Gastroesophageal sphincter (tissue), 4 donors: ENCODE measurements at places on chromosomes 12 and 14. TPM values are rescaled to one million over a fixed set of nuclear protein-coding genes. Genes with fewer than 3 reads are reported as not detected.

GRCh38 chr14:51806026-51807023 lies 54.1 kb upstream of the GNG2 start:
- no peak for ATAC-seq

The DNM1L gene
- total RNA-seq, result 66.9 TPM

GRCh38 chr14:29220566-29220965 lies 454.0 kb downstream of the FOXG1 start:
- ATAC-seq, result no peak

GRCh38 chr12:54030889-54031471 lies 1.9 kb upstream of the HOXC5 start:
- no peak for ATAC-seq

The CMKLR1 gene
- total RNA-seq, result 12.3 TPM

The SLC38A4 gene
- total RNA-seq, result not detected

DNA sequence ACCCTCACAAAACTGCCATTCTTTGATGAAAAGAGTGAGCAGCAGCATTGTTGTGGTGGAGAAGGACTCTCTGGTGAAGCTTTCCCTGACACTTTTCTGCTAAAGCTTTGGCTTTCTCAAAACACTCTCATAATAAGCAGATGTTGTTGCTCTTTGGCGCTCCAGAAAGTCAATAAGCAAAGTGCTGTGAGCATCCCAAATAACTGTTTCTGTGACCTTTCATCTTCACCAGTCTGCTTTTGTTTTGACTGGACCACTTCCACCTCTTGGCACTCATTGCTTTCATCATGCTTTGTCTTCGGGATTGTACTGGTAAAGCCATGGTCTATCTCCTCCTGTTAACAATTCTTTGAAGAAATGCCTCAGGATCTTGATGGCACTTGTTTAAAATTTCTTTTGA lies 424.7 kb upstream of the TMPO start:
- no peak for ATAC-seq
